ENCODE measurements at places on chromosomes 11 and 22.

DNA sequence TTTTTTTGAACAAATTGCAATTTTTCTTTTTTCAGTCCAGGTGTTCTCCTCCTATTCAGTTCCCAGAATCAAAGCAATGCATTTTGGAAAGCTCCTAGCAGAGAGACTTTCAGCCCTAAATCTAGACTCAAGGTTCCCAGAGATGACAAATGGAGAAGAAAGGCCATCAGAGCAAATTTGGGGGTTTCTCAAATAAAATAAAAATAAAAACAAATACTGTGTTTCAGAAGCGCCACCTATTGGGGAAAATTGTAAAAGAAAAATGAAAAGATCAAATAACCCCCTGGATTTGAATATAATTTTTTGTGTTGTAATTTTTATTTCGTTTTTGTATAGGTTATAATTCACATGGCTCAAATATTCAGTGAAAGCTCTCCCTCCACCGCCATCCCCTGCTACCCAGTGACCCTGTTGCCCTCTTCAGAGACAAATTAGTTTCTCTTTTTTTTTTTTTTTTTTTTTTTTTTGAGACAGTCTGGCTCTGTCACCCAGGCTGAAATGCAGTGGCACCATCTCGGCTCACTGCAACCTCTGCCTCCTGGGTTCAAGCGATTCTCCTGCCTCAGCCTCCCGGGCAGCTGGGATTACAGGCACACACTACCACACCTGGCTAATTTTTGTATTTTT is 6.2 kb upstream of the UBE4A start:
- no peak for DNase-seq

DNA sequence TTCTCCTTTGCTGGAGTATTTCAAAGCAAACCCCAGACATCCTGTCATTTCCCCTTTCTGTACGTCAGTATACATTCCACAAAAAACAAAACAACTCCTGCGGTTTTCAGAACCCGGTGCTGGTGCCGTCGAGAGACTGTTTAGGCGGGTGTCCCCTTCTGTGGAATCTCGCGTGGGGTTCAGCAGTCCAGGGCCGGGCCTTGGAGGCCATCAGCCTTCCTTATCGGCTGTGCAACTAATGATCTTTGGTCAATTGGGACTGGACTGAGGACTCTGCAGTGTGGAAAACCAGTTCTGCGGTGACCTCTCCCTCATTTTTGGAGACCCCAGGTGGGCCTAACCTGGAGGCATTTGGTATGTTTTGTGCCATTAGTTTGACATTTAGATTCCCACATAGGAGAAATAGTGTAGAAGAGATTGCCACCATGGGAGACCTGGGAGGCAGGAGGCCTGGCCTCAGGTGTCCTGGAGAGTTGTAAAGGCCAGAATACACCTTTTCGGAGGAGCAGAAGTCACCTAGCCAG is 84.4 kb downstream of the TBC1D22A start:
- DNase-seq: no peak

GRCh38 chr11:79274636-79275331 is 166.0 kb downstream of the TENM4 start:
- DNase-seq: no peak

GRCh38 chr11:117807482-117808327 is 10.7 kb upstream of the DSCAML1 start:
- DNase-seq: no peak

DNA sequence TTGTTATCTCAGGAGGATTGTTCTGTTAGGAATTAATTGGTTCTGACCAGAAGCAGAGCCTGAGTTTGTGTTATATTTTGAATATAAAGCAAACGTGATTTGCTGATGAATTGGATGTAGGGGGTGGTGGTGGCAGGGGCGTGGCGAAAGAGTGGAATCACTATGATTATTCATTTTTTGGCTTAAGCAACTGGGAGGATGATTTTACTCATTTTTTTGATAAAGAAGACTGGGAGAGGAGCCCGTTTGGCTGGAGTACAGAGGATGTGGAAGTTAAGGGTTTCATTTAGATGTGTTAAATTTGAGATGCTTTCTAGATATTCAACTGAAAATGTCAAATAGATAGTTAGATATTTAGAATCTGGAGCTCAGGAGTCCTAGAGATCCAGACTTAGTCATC is 83.4 kb upstream of the MYO18B start:
- no peak for DNase-seq

GRCh38 chr11:87290304-87290922 is 252.7 kb downstream of the TMEM135 start:
- DNase-seq: no peak

- peak; percentile 24 for DNase-seq
Observed at GRCh38 chr22:19066531-19067271, 55.5 kb downstream of the DGCR2 start.

DNA sequence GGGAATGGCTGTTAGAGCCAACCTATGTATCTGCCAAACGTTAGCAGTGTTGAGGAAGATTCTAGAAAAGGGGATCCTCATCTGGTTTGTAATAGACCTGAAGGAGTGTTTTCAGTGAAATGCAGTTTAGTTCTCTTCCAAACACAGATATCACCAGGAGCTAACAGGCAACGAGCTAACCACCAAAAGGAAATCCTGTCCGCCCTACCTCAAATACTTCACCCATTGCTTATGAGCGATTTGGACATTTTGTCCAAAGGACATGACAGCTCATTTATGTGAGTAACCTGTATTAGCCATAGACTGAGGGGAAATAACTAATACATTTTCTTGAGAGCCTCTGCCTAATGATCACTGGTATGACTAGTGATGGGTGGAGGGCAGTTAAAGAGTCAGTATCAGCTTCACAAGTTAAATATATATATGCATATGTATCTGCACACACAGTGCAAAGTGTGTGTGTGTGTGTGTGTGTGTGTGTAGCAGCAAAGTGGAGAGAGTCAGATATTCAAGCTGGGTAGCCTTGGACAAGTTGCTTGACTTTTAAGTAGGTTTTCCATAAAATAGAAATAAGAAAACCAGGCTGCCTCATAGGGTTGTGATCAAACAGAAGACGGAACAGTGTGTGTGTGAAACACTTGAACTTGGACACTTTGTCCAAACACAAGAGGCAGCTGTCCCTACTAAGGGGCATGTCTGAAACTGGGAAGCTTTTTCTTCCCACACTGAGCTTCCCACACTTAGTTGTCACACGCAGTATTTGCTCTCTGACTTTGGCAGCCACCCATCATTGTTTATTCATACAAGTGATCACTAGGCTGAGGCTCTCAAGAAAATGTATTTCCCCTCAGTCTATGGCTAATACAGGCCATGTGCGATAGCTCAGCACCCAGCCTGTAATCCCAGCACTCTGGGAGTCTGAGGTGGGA is 940 bp upstream of the C11orf91 start:
- peak; percentile 78 for DNase-seq

DNA sequence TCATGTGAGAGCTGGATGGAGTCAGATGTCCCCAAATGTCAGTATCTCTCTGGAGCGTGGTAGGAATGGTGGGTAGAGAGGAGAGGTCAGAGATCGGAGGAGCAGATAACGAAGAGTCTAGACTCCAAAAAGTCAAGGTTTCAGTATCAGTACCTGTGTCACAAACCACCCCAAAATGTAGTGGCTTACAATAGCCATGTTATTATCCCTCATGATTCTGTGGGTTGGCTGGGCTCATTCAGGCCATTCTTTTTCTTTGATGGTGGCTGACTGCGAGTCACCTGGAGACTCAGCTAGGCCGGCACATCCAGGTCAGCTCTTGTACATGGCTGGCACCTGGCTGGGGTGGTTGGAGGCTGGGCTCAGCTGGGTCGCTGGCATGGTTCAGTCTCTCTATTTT is 7.3 kb upstream of the SSTR3 start:
- no peak for DNase-seq

DNA sequence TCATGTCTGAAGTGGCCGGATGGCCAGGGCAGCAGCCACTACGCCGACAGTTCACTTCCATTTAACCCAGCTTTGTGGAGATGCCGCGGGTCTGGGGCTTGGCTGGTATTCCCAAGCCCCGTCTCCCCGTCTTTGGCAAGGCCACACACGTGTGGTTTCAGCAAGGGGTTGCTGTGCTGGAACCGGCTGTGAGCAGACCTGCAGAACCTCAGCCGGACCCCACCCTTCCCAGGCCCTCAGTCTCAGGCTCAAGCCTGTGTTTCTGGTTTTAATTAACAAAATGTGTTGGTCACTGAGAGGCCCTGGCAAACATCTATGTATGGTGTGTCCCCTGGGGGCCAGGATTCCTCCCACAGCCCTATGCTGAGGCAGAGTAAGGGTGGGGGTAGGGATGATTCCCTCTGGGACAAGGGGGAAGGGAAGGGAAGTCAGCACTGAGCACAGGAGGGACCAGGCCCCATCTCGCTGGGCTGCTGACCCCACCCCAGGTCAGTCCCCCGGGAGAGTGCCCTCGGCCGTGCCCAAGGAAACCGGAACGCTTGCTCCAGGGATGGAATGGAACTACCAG is 9.3 kb downstream of the OSBPL5 start:
- DNase-seq: no peak

DNA sequence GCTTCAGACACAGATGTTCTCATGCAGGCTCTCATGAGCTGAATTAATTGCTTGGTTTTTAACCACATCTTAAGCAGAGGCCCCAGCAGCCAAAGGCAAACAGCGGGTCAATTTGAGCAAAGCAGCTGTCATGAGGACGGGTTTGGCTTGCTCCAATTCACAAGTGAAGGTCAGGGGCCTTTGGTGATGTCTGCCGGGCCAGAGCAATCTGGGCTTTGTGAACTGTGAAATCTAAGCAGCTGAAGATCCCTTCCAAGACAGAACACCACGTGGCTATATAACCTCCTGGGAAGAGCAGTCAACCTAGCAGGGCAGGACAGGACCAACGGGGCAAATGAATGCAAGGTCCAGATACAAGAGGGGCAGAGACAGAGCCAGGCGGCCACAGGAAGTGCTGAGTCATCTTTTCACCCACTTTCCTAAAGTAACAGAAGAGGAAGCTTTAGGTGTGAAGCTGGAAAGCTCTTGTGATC is 187.3 kb upstream of the B3GAT1 start:
- no peak for DNase-seq

DNA sequence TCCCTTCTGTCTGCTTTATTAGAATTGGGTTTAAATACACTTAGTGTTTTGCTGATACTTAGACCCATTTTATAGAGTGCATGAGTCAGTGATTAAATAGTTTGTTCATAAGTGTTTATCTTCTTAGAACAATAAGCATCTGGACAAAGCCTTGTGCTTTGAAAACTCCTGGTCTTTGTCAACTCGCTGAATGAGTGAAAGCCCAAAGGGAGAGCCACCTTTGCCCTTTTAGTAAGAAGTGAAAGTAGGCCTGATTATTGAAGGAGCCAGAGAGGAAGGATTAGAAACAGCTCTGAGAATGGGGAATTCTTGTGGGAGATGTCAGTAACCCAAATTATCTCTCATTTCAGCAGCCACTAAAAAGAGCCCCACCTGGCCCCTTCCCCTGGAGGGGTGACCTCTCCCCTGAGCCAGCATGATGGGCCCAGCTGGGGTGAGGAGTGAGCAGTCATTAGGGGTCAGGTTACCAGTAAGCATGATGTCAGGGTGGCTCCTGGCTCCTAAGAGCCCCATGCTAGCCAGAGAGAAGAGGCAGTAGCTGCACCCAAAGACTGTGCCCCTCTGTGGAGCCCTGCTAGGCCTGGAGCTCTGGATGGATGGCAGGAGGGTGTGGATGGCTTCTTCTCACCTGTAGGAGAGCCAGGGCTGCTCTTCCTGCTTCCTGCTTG is 125.1 kb upstream of the E2F8 start:
- no peak for DNase-seq
